MCF 10A (cell line): ENCODE measurements at places on chromosomes 1 and 21. TPM values are rescaled to one million over a fixed set of nuclear protein-coding genes. Genes with fewer than 3 reads are reported as not detected.

Gene HTR6
- total RNA-seq = not detected in 2 replicates

Gene ANP32E
- total RNA-seq = 56.5 and 67.3 TPM in 2 replicates

Gene HSF2BP
- 5.3 and 6.8 TPM in 2 replicates for total RNA-seq

Gene RIMKLA
- total RNA-seq = not detected in 2 replicates

Gene C1orf115
- total RNA-seq = 1.6 TPM in 2 replicates

Gene NBPF19
- 28.8 and 33.3 TPM in 2 replicates for total RNA-seq

Gene FAM177B
- total RNA-seq = 0.74 TPM in 1 of 2 replicates, not detected in the other

Gene BEST4
- total RNA-seq = 0.35 and 0.49 TPM in 2 replicates

Gene HSPG2
- total RNA-seq = 51.2 and 58.9 TPM in 2 replicates

Gene COL11A1
- not detected in 2 replicates for total RNA-seq

Gene RXFP4
- not detected in 2 replicates for total RNA-seq

Gene E2F2
- 0.32 and 0.89 TPM in 2 replicates for total RNA-seq

Gene FCER1A
- not detected in 2 replicates for total RNA-seq

Gene PLA2G4A
- total RNA-seq = 2.1 and 3.8 TPM in 2 replicates

Gene LCE2C
- total RNA-seq = not detected in 2 replicates

Gene HSD11B1
- 0.21 and 0.39 TPM in 2 replicates for total RNA-seq

Gene HNRNPCL1
- total RNA-seq = not detected in 2 replicates

Gene ILDR2
- total RNA-seq = 0.42 TPM in 2 replicates

Gene ASCL5
- not detected in 2 replicates for total RNA-seq

Gene TPR
- 126 and 140 TPM in 2 replicates for total RNA-seq

Gene MPL
- total RNA-seq = not detected in 2 replicates

Gene OTUD7B
- 44.3 and 47.4 TPM in 2 replicates for total RNA-seq
